ENCODE measurements at places on chromosomes 12 and 14.

GRCh38 chr12:95146769-95147168 is 70.5 kb downstream of the FGD6 start:
- no peak for DNase-seq

GRCh38 chr12:117890644-117891043 is 78.1 kb downstream of the KSR2 start:
- DNase-seq, result no peak

DNA sequence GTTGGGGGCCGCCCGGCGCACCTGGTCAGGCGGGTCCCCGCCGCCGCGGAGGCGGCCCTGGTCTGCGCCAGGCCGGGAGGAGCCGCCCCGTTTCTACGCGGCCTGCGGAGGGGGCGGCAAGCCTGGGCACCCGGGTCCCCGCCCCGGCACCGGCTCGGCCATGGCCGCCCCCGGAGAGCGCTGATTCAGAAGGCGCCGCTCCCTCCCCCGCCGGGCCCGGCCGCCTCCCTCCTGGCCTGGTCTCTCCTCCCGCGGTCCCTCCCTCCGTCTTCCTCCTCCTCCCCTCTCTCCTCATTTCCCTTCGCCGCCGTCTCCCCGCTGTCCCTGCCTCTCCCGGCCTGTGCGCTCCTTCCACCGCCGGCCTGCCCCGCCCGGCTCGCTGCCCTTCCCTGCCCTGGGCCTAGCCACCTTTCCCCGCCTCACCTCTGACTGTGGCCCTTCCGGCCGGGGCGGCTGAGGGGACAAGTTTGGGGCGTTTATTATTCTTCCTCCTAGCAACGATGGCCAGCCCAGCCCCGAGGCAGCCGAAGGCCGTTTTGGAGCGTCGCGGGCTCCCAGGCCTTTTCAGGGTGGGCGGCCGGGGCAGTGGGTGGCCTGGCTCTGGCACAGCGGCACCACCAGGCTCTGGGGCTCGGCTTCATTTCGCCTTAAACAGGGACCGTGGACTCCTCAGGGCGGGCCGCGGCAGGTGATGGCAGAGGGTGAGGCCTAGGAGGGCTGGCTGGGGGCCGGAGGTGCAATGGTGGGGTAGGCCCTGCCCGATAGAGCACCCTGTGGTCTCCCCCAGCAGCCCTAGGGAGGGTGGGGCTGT is 768 bp downstream of the CEP170B start:
- DNase-seq, result no peak

GRCh38 chr14:69917287-69917686 is 38.1 kb downstream of the SMOC1 start:
- DNase-seq, result no peak

DNA sequence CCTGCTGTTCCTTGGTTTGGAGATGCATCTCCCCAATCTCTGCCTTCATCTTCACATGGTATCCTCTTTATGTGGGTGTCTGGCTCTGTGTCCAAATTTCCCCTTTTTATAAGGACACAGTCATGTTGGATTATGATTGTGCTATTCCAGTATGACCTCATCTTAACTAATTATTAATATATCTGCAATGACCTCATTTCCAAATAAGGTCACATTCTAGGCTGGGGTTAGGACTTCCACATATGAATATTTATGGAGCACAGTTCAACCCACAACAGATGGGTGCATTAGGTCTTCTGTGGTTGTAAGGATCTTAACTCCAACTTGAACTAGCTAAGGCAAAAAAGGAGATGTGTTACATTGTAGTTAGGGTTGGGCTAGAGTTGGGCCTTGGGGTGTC is 69.4 kb downstream of the ADCK1 start:
- no peak for DNase-seq

- DNase-seq, result no peak
Measured at GRCh38 chr14:91284791-91285548, 40.5 kb upstream of the GPR68 start.

- DNase-seq, result no peak
Measured at GRCh38 chr12:45828402-45828801, 98.9 kb downstream of the ARID2 start.

DNA sequence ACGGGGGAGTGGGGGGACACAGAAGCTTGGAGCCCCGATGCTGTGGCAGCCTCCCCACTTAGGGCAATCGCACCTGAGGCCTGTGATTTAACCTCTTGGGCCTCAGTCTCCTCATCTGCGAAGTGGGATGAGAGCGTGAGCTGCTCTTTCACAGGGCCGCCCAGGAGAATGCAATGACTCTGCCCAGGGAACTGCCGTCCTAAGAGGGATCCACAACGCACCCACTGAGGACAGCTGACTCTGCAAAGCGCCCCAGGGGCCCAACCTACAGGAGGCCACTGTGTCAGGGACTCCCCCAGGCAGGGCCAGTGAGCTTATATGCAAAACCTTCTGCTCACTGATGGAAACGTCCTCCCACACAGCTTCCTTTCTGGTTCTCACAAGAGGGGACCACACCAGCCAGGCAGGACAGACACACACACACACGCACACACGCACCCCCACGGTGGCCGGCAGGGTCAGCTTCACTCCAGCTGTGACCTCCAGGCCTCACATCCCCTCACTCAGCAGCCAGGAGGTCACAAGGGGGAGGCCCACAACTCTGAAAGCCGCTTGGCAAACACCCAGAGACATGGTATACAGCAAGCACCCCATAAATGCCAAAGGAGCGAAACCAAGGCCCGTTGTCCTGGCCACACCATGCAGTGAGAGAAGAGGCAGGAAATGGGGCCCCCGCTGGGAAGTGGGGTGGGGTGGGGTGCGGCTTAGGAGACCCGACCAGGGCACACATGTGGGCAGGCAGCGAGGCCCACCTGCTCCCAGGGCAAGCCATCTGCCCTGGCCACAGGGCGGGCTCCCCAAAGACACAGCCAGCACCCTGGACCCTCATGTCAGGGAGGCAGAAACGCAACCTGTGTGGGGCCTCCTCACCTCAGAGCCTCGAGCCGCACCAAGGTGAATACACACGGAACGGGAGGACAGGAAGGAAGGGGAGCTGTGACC is 73.3 kb downstream of the NCOR2 start:
- DNase-seq, result peak; percentile 20

DNA sequence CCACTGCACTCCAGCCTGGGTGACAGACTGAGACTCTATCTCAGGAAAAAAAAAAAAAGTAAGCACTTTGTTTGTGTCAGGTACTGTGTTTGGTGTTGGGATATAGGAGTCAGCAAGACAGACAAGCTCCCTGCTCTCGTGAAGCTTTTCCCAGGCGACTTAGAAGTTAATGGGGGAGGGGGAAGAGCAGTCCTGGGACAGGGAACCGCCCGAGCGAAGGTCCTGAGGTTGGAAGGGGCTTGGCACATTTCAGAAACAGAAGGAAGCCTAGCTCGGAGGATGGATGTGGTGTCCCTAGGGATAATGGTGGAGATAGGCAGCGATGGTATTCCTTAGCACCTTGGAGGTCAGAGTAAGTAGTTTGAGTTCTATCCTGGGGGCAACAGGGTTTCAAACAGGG is 8.5 kb upstream of the COX6A1 start:
- no peak for DNase-seq

Data from stimulated activated CD8-positive, alpha-beta memory T cell treated with anti-CD3 and anti-CD28 coated beads, Interleukin-4, amount 100 ng/mL, for 4 hours (primary cell).